Stimulated activated CD4-positive, alpha-beta T cell treated with anti-CD3 and anti-CD28 coated beads, TNF-alpha, amount 100 ng/mL, for 24 hours (primary cell): ENCODE measurements at places on chromosomes 2 and 18.

DNA sequence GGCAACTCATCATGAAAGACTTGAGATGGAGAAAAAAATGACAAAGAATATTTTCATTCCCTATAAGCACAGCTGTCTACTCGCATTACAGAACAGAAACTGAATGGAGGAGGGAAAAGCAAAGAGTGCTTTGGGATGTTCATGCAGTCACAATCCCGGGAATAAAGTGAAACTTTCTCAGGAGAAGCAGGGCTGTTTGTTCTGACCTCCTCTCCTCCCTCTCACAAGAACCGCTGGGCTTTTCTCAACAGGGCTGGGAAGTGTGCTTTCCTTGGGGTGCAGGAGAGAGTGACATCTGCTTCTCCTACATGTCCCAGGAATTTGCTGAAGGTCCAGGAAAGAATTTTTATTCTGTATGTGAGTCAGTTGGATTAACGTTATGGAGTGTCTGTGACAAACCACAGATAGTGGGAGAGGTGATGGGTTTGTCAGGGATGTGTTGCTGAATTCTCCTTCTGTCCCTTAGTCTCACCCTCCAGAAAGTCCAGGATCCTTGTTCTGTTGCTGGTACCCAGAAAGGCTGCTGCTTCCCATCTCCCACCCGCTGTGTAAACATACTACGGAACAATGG lies 125.6 kb downstream of the HRH4 start:
- no peak for DNase-seq

DNA sequence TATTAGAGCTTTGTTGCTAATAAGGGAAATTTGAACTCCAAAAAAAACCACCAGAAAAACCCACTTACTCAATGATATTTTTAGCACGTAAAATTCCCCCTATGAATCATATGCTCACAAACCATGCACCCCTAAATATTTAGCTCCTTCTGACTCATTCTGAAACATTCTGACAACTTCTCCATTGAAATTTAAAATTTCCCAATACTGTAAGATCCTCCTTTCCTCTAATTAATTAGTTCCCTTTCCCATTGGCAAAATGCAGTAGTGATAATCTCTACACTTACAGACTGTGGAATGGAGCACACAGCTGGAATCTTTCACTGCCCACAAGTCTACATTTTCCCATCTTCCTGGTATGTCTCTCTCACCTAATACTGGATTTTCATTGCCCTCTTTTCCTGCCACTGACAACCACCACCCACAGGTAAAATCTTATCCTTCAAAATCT lies 215.8 kb upstream of the ACVR2A start:
- DNase-seq = no peak

DNA sequence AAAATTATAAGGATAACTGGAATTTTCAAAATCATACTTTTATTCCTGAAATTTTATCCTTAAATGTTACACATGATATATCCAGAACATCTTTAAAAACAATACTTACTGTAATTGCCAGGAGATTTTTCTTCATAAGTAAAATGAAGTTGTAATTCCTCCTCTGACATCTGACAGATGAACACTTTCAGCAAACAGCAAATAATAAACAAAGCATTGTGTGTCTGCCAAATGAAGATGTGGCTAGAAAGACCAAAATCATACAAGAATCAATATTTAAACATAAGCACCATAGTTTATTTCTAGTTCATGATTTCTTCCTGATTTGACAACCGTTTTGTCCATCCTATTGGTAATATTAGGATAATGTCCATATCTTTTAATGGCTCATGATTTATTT lies 82.0 kb downstream of the DYM start:
- no peak for DNase-seq

DNA sequence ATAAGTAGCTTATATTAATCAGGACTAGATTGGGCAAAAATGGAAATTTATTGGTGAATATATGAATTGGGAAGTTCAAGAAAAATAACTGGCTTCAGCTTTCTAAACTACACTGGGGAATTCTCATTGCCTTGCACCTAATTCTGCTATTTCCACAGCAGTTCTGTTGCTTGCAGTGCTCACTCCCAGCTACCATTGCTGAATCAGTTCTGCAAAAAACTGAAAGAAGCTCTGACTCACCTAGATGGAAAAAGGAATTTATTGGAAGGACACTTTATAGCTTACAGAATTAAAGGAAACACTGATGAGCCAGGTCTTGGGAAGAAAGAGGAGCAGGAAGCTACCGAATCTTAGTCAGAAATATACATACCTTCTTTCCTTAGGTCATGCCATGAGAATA lies 60.3 kb upstream of the ACVR1 start:
- no peak for DNase-seq

DNA sequence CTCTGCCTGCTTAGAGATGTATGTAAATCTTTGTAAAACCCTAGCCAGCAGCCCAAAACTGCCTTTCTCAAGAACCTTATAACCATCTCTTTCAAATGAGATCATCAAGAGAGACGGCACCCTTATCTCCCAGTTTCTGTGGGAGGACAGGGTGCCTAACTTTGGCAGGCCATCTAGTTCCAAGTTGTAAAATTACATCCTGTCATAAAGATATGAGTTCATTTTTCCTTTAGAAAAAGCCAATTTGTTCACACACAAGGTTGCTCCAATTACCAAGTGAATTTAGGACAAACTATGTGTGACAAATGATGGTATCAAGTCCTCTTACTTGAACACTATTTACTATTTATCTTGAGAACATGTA lies 65.3 kb downstream of the MEMO1 start:
- no peak for DNase-seq

DNA sequence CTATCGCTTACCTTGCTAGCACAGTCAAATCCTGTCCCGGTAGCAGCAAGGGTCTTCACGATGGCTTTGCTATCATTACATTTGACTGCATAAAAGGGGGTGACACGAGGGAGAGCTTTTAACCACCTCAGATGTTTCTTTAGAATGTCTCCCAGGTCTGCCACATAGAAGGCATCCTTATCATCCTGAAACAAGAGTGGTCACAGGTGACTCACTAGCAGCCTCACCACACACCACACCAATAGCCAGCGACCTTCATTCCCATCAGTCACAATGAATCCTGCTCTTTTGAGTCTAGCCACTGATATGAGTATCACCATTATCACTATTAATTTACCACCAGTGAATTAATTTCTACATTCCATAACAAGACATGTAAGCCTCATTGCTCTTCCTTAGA lies 3.7 kb downstream of the ODC1 start:
- DNase-seq = peak; percentile 62

GRCh38 chr18:76353500-76353899 lies 141.5 kb downstream of the ZNF516 start:
- no peak for DNase-seq

DNA sequence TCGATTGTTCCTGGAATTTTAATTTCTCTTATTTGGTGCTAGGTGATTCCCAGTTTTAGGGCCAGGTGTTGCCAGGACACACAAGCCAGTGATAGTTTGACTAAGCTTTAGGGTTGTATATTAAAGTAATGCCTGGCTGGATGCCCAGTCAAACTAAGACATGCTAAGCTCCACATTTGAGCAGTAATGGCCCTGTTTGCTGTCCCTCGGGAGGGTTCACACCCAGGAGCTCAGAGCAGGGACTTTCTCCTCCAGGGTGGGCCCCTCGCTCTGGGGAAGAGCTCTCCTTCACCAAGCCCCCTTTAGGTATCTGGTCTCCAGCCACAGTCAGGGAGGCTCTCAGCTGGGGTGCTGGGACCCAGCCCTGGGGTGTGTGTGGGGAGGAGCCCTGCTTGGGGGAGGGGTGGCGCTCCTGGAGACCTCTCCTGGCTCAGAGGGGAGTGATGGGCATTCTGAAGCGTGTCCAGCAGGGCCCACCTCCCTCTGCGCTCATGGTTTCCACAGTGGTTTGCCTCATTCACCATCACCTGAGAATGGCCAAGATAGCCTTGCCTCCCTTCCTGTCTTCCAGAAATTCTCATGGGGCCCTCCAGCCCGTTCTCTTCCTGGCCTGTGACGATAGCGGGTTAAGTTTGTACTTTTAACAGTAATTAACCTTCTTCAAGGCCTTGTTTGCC lies 31.7 kb downstream of the INPP4A start:
- DNase-seq = no peak

- no peak for DNase-seq
Observed at GRCh38 chr2:73685764-73686438, 43.7 kb upstream of the NAT8 start.

DNA sequence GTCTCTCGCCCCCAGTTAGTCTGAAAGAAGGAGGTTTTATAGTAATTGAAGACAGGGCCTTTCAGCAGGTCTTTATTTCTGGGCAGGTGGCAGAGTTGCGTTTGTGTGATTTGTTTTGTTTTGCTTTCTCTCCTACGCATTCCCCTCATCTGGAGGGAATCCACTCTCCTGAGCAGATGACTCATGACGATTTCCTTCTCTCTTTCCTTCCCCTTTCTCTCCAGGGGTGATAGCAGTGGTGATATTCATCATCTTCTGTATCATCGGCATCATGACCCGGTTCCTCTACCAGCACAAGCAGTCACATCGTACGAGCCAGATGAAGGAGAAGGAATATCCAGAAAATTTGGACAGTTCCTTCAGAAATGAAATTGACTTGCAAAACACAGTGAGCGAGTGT lies 888.8 kb downstream of the CNTNAP5 start:
- DNase-seq = no peak

GRCh38 chr2:209470466-209470865 lies 46.6 kb downstream of the MAP2 start:
- no peak for DNase-seq

DNA sequence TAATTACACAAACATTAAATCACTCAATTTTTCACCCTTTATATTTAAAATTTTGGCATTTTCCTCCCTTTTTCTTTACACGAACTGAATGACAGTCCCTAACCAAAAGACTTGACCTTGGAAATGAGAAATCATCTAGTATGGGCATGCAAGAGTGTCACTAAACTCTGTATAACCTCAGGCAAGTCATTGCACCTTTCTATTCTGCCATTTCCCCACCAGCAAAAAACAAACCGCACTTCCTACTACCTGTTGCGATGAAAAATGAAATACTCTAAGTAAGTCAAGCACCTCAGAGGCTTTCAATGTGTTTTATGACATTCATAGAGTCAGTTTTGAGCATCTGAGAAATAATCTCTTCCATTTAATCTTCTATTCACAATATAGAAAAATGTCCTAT lies 44.1 kb downstream of the ANKRD44 start:
- DNase-seq = no peak

DNA sequence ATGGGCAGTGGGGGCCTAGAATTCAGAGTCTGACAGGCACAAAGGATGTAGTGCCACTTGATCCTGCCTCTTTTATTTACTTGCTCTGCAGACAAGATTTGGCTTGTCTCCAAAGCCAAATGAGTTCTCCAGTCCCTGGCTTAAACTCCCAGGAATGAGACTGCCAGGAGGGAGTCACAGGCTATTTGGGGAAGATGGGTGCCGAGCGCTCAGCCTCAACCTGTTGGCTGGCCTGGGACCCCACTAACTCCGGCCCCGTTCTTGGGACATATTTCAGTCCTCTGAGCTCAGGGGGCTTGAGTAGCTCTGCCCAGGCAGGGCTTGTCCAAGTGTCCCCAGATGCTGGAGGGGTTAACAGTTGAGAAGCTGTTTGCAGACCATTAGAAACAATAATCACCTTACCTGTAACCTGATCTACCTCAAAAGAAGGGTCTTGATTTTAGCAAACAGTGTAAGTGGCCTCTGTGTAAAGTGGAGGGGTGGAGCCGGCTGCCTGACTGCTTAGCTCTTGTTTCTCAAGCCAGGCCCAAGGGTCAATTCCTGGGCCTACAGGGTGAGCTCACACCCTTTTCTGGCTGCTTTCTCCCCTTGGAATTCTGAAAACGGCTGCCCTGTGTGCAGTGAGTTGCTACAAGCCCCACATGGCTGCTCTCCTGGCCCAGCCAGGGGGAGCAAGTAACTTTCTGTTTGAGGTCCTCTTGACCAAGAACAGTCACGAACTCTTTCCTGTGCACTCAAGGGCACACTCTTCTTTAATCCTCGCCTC lies 27.1 kb upstream of the FZD5 start:
- DNase-seq = no peak

DNA sequence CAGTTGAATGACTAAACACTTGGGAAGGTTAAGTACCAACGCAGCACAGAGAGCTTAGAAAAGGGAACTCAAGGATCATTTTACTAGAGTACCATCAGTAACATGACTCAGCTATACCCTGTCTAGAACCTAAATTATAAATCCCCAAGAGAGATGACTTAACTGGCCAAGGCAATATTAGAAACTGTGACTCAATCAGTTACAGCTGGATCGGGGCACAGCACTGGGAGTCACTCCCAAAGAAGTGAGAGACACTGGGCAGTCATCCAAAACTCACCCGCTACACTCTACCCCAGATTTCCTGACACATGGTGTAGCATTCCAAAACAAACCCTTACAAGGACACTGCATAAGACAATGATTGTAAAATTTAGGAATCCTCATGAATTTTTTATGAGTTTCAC lies 17.7 kb downstream of the IWS1 start:
- no peak for DNase-seq

DNA sequence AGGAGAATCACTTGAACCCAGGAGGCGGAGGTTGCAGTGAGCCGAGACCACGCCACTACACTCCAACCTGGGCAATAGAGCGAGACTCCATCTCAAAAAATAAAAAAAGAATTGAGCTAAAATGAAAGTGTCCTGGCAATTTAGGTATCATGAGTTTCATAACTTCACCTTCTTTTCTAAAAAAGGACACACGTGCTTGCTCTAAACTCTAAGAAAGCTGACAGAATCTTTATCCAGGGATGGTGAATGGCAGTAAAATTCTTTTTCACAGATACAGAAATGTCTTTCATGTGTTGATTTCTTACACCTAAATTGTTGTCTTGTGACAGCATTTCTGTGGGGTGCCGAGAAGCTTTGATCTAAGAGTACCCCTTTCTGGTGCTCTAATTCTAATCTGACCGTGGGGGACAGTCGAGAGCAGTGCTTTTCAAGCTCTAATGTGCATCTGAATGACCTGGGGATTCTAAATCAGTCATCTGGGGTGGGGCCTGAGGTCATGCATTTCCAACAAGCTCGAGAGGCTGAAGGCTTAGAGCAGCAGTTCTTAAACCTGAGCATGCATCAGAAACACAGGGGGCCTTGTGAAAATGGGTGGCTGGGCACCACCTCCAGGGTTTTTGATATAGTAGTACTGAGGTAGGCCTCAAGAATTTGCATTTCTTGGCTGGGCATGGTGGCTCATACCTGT lies 42.1 kb upstream of the REL start:
- no peak for DNase-seq

GRCh38 chr2:234987754-234988153 lies 35.9 kb downstream of the SH3BP4 start:
- DNase-seq = no peak

- peak; percentile 22 for DNase-seq
Observed at GRCh38 chr18:31497836-31498573, at the start of gene DSG2. Gene DSG2, plus strand, starts transcription at chr18:31498177. Its CDS starts 75 bp downstream, at chr18:31498252.

GRCh38 chr2:166494140-166494624 lies at the start of gene SCN7A:
Gene SCN7A, minus strand, starts transcription at chr2:166494249. Its CDS starts 16,553 bp downstream, at chr2:166477696.
- no peak for DNase-seq
